ENCODE measurements at places on chromosomes 3 and 15. TPM values are rescaled to one million over a fixed set of nuclear protein-coding genes. Genes with fewer than 3 reads are reported as not detected.

The HHLA2 gene
- polyA plus RNA-seq: 18.8 TPM

The IL5RA gene
- 0.22 TPM for polyA plus RNA-seq

The CP gene
- 5.3 TPM for polyA plus RNA-seq

The GABRR3 gene
- not detected for polyA plus RNA-seq

The CSTA gene
- polyA plus RNA-seq: 0.80 TPM

The IMPG2 gene
- 0.15 TPM for polyA plus RNA-seq

The SLC26A6 gene
- 20.6 TPM for polyA plus RNA-seq

The SH2D7 gene
- not detected for polyA plus RNA-seq

The ZPLD1 gene
- polyA plus RNA-seq: not detected

GRCh38 chr3:16124636-16125035, 49.8 kb upstream of the GALNT15 start:
- DNase-seq: no peak

GRCh38 chr3:41794748-41795589, 166.9 kb downstream of the ULK4 start:
- DNase-seq: no peak

GRCh38 chr3:13213490-13213889, 140.3 kb upstream of the IQSEC1 start:
- DNase-seq: no peak

GRCh38 chr3:152635389-152635788, 199.5 kb upstream of the P2RY1 start:
- no peak for DNase-seq

DNA sequence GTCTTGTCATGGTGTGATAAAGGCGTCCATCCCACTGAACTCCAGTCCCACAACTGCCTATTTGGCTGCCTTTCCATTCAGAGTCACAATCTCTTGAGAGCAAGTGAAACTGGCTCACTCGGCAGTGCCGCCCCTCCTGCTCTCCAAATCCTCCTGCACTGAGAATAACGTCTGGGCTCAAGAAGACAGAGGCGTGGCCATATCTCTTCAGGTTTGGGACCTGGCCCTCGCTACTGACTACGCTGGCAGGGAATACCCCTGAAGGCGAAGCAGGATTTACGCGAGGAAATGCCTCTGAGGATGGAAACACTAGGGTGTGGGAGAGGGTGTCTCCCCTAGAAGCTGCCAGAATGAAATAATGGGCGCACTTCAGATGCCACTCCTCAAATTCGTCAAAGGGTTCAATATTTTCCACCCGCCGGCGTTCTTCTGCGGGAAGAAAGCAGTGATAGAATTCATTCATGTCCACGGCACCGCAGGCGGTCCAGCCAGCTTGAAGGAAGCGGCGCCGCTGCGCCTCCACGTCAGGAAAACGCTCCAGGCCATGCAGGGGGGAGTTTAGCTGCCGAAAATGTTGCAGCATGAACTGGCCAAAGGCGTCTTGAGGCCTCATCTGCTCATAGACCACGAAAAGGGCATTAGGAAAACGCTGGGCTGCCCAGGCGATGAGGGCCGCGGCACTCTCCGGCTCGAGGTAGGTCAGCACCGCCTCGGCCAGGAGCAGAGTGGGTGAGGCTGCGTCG, 985 bp downstream of the LCMT2 start:
- peak; percentile 7 for DNase-seq

GRCh38 chr15:99250001-99250400, 620 bp upstream of the TTC23 start:
- DNase-seq: no peak

GRCh38 chr3:125140011-125140817, 72.3 kb downstream of the SLC12A8 start:
- DNase-seq: no peak

- no peak for DNase-seq
Observed at GRCh38 chr15:25433118-25433865, 5.5 kb downstream of the UBE3A start.

DNA sequence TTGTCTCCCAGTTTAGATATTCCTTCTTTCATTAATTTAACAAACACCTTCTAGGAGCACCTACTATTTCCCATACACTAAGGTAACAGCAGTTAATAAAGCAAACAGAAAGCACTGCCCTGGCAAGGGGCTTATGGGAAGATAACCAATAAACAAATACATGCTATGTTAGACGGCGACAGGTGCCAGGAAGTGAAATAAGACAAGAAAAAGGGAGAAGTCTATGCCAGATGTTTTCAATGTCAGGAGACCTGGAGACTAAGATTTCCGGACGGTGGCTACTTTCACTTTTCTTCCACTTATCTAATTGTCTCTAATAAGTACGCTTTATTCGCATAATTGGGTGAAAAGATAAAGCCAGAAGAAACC, 32.5 kb upstream of the ZNF445 start:
- peak; percentile 57 for DNase-seq

DNA sequence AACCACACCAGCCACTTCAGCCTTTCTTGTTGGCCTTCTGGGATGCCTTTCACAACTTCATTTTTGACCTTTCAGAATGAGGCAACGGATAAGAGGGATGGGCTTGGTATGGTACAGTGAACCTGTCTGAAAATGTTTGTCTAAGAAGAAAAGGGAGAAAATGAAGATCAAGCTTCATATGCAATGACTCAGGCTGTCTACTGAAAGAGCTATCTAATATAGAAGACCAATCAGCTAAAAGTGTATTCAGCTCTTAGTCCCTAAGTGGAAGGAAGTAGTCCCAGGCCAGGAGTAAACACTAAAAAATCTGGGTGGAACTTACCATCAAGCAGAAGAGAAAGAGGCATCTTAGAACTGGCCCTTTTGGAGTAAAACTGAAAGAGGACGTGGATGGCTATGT, 12.2 kb upstream of the UPK1B start:
- DNase-seq: no peak

Measured in kidney (tissue), 22 donors.